ENCODE measurements at places on chromosomes 16 and 17. TPM values are rescaled to one million over a fixed set of nuclear protein-coding genes. Genes with fewer than 3 reads are reported as not detected.
A peak's percentile ranks its signal among the peaks of the same experiment; 100 is the strongest.

ANKS4B gene
- total RNA-seq, result not detected

C16orf54 gene
- total RNA-seq, result 68.3 TPM

ZNF18 gene
- 10.5 TPM for total RNA-seq

HS3ST3B1 gene
- total RNA-seq, result 9.0 TPM

KRTAP1-1 gene
- not detected for total RNA-seq

MFAP4 gene
- total RNA-seq, result not detected

RNF151 gene
- 0.36 TPM for total RNA-seq

GRCh38 chr16:15792563-15792971, 64.3 kb downstream of the MYH11 start:
- DNase-seq, result no peak

DNA sequence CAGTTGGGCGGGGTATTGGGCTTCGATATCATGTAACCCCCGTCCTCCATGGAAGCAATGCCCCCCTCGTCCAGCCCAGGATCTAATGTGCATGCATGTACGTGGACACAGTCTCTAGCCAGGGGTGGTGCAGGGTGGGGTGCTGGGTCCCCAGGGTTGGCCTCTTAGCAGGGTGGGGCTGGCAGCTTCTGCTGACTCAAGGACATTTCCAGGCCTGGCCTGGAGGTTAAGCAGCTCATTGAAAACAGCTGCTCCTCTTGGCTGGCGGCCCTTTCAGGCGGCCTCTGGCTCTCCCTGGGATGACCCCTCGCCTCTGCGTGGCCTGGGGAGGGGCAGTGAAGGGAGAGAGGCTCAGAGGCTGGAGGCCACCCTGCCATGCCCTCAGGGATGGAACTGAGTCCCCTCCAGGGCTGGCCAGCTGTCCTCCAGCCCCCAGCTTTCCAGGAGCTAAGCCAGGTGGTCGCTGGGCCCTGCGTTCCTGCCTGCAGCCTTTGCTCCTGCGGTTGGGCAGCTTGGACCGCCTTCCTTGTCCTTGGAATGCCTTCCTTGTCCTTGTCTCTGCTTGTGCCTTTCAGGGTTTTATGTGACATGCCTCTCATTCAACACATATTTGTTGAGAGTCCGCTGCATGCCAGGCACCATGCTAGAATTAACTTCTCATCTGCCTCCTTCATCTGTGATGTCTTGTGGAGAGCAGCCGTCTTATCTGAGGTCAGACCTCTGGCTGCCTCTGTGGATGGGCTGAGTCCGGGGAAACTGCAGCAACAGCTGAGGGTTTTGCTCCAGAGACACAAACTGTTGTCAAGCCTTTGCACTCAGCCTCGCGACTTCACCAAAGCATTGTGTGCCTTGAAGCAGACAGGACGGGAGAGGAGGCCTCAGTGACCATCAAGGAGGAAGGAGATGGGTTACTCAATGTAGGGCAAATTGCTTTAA, 26.6 kb downstream of the MRC2 start:
- no peak for DNase-seq

GRCh38 chr16:82082543-82083244, 47.6 kb downstream of the HSD17B2 start:
- no peak for DNase-seq

GRCh38 chr16:30785126-30786106, 1.6 kb downstream of the ZNF629 start:
- DNase-seq, result no peak

DNA sequence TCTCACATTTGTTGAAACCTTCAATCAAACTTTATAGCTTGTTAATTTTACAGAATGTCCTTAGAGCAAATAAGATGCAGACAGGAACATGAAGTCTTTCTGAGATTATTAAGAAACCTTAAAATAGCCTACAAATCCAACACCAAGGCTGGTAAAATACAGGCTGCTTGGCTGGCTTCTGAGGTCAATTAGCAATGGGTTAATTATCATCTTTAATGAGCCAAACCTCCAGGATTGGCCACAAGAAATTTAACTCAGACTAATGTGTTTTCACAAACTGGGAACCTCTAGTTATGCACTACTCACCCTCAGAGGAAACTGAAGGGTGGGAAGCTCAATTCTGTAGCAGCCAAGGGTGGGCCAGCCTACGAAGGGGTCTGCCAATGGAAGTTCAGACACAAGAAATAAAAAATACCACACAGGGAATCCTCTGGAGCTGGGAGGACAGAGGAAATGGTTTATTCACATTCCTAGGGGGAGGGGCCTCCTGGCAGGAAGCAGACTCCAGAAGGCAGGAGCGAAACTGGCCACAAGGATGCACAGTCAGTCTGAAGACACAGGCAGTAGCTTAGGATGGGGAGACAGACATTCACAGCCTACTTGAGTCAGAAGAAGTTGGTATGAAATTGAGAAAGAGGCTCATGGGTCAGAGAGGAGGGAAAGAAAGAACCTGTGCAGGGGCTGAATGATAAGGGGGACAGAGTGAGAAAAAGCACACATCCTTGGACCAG, 36.1 kb downstream of the HIC1 start:
- DNase-seq, result no peak

DNA sequence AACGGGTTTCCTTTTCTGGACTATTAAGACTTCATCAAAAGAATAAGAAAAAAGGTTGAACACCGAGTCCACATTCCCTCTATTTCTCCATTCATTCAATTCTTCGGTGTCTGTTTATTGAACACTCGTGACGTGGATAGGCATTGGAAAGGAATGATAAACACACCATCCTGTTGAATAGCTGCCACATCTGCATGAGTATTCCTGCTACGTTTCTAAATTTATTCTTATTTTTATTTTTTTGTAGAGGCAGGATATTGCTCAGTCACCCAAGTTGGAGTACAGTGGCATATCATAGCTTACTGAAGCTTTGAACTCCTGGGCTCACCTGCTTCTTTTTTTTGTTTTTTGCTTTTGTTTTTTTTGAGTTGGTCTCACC, 80.8 kb upstream of the CIBAR2 start:
- DNase-seq, result no peak

DNA sequence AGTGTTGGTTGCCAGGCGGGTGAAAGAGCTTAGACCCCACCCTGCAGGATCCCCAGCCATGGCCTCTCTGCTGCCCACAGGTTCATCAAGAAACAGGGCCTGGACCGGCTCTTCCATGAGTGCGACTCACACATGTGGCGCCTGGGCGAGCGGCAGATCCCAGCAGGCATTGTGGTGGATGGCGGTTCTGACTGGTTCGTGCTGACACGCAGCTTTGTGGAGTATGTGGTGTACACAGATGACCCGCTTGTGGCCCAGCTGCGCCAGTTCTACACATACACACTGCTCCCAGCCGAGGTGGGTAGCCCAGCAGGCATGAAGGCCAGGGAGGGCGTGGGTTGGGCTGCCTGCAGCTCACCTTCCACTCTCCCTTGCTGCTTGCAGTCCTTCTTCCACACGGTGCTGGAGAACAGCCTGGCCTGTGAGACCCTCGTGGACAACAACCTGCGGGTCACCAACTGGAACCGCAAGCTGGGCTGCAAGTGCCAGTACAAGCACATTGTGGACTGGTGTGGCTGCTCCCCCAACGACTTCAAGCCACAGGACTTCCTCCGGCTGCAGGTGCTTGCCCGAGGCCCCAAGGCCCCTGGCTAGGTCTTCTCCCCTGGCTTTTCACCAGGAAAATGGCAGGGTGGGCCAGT, 9.9 kb downstream of the XYLT2 start:
- DNase-seq, result no peak

DNA sequence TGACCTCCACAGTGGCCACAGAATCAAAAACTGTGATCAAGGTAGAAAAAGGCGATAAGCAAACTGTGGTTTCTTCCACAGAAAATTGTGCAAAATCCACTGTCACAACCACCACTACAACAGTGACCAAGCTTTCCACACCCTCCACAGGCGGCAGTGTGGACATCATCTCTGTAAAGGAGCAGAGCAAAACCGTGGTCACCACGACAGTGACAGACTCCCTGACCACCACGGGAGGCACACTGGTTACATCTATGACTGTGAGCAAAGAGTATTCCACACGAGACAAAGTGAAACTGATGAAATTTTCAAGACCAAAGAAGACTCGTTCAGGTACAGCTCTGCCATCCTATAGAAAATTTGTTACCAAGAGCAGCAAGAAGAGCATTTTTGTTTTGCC, 83.6 kb downstream of the C17orf58 start:
- DNase-seq, result no peak

GRCh38 chr17:75069783-75070182, 18.0 kb upstream of the SLC16A5 start:
- DNase-seq, result no peak

DNA sequence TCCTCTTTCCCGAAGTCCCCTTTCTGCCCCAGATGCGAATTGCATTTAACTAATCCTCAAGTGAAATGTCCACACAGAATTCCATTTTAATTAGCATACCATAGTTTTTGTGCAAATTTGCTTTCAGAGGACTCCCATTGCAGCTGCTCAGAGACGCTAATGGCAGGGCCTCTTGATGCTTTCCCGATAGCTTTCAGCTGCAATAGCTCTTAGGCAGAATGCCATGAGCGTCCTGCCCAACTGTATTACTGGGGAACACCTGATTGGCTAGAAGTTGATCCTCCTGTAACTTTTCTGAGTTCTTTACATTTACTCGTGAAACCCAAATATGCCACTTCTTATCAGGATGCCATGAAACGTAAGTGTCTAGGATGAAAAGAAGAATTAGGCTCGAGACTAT, 203.0 kb downstream of the UTP18 start:
- DNase-seq, result no peak

GRCh38 chr17:63364944-63365343, 81.2 kb downstream of the CYB561 start:
- DNase-seq, result no peak

DNA sequence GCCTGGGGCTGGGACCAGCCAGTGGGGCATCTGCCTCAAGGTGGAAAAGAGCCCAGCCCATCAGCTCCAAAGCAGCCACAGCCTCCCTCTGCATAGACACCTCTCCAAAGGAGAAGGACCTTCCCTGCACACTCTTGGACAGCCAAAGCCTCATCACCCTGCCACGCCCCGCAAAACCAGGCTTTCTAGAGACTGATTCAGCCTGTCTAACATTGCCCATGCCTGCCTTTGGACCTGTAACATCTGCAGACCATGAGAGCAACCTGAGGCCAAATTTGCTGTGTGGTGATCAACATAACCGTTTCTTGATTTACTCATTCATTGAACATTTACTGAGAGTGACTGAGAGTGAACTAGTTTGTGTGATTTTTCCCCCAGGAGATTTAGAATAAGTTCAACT, 219.7 kb upstream of the HSBP1 start:
- no peak for DNase-seq

DNA sequence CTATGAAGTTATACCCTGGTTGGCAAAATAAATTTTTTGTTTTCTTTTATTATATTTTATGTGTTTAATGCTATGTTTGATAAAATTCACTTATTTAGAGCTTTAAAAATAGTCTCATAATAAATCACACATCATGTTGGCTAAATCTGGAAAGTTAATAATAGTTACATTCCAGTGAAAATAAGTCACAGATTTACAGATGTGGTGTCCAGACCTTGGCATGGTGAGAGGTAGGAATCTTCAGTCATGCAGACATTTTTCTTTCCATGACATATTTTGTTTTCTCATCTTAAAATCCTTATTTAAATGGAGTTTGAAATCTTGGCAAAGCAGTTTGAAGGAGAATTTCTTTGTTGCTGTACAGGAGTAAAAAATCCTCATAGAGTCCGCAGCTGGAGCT, 48.1 kb upstream of the GOSR1 start:
- DNase-seq, result no peak

GRCh38 chr16:53440125-53440524, 5.9 kb downstream of the RBL2 start:
- DNase-seq, result no peak

DNA sequence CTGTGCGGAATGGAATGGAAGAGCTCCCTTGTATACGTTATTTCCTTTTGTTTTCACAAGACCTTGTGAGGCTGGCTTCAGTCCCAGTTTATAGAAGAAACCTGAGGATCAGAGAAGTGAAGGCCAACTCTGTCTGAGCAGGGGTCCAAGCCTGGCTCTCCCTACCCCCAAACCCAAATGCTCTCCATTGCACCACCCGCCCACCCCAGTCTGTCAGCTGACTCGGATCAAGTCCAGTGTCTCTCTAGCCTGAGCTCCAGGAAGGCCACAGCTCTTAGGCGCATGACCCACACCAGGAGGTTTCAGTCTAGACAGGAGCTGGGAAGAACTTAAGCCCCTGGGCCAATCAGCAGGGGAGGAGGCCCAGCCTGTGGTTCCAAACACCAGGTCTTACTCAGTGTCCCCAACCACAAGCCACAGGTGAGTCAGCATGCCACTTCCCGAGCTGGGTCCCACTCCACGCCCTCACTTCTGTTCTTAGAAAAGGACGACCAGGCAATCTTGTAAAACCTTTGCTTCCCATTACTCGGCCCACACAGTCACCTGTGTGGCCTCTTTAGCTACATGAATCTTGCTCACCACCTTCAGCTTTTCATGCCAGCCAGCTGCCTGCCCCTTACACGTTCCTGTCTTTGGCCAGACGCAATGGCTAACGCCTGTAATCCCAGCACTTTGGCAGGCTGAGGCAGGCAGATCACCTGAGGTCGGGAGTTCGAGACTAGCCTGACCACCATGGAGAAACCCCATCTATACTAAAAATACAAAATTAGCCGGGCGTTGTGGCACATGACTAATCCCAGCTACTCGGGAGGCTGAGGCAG, 27.8 kb downstream of the TK2 start:
- peak; percentile 45 for DNase-seq

- DNase-seq, result no peak
Measured at GRCh38 chr17:37650419-37651003, 7.3 kb upstream of the DDX52 start.

- no peak for DNase-seq
Measured at GRCh38 chr17:12730421-12730820, 58.9 kb upstream of the ARHGAP44 start.

GRCh38 chr17:76199469-76199868, 40.8 kb downstream of the RNF157 start:
- DNase-seq, result no peak

- DNase-seq, result peak; percentile 49
Measured at GRCh38 chr17:80891397-80892018, 100.1 kb upstream of the CHMP6 start.

- DNase-seq, result no peak
Measured at GRCh38 chr17:50310455-50311111, 35.3 kb upstream of the XYLT2 start.

DNA sequence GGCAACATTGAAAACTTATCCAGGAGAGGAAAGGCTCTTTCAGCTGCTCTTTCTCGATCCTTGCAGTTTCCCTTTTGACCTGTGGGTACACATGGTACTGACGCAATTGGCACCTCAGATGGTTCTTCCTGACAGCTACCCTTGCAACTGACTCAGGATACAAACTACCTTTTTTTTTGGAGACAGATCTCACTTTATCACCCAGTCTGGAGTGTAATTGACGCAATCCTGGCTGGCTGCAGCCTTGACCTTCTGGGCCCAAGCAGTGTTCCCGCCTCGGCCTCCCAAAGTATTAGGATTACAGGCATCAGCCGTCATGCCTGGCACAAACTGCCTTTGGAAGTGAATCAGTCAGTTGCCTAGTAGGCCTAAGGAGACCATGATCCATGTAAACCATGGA, 607.2 kb downstream of the WWOX start:
- DNase-seq, result no peak

DNA sequence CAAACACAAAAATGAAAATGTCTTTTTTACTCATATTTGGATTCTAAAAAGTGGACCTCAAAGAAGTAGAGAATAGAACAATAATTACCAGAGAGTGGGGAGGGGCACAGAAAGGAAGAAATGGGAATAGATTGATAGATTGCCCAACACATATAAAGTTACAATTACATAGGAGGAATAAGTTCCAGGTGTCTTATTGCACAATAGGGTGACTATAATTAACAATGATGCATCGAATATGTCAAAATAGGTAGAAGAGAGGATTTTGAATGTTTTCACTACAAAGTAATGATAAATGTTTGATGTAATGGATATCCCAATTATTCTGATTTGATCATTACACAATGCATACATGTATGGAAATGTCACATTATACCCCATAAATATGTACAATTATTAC, 556.0 kb downstream of the CDH8 start:
- no peak for DNase-seq

All from B cell (primary cell).